Activated CD4-positive, alpha-beta T cell treated with anti-CD3 and anti-CD28 coated beads, Interleukin-10, Interleukin-2, amounts not matched to agents 100 ng/mL and 50 ng/mL, durations not matched to agents 16 hours and 8 hours (primary cell): ENCODE measurements at places on chromosomes 2 and 18.

GRCh38 chr18:22324191-22325131, 93.3 kb downstream of the CTAGE1 start:
- no peak for DNase-seq

- DNase-seq = no peak
Observed at GRCh38 chr2:166491461-166491860, 2.6 kb downstream of the SCN7A start.

DNA sequence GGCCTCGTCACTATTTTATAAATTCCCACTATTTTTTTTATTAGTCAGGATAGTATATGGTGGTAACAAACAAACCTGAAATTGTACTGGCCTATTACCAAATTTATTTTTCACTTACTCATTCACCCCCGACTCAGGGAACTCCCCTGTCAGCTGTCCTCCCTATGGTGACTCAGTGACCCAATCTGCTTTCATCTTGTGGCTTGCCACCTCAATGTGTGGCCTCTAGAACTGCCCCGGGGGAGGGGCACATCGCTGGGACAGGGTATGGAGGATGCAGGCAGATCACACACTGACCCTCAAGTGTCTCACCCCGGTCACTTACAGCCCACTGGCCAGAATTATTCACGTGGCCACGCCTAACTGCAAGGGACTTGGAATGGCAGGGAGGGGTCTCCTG, 71.6 kb downstream of the ACTR2 start:
- peak; percentile 85 for DNase-seq

GRCh38 chr2:150485114-150485870, 2.2 kb downstream of the RND3 start:
- DNase-seq = peak; percentile 5

GRCh38 chr2:110905217-110905616, 172.8 kb downstream of the ACOXL start:
- no peak for DNase-seq
